ENCODE measurements at places on chromosomes 3 and 15.

- no peak for DNase-seq
Measured at GRCh38 chr3:76456322-76456721, 583.6 kb upstream of the ROBO2 start.

- no peak for DNase-seq
Measured at GRCh38 chr3:187039723-187040414, 99.4 kb downstream of the RPL39L start.

DNA sequence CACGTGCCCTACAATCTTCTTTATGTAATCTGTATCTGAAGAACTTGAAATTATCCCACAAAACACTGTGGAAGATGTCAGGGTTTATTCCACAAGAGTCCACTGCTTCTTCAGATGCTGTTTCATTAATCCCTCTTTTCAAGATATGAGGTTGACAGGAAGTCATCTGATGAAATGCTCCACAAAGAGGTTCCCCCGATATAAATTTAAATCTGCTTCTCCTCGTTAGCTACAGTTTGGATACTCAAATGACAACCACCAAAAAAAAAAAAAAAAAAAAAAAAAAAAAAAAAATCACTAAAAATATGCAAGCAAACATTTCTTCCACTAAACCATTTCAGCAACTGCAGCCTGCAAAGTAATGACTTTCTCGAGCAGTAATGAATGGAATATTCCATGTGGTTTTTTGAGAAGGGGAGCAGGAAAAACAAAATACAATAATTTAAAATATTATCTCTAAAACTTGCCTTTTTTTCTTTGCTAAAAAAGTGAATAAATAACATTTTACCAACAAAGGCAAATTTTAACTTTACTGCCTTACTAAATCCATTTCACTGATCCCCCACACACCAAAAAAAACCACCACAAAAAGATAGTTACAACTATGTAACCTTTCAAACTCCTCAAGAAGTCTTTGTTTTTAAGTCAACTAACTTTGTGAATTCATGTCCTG lies 37.8 kb downstream of the DLG1 start:
- DNase-seq = no peak

DNA sequence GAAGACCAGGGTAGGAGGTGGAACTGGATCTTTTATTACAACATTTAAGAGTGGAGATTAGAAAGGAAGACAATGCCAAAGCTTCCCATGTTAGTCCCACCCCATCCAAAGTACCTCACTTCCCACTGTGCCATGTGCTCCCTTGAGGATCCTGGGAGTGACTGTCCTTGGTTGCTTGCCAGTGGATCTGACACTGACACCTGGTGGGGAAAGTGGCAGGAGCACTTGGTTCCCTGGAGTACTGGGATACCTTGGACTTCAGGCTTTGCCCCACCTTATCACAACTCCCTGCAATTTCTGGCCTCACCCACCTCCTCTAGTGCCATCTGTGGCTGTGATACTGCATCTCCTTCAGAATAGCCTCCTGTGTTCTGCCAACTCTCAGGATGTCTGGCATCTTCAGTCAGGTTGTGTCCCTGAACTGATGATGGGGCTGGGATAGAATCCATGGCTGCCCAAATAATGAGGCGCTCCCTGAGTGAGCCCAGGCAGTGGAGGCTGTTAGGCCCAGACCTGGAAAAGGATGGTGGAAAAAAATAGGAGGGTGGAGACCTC lies 1.3 kb downstream of the ELL3 start:
- no peak for DNase-seq

DNA sequence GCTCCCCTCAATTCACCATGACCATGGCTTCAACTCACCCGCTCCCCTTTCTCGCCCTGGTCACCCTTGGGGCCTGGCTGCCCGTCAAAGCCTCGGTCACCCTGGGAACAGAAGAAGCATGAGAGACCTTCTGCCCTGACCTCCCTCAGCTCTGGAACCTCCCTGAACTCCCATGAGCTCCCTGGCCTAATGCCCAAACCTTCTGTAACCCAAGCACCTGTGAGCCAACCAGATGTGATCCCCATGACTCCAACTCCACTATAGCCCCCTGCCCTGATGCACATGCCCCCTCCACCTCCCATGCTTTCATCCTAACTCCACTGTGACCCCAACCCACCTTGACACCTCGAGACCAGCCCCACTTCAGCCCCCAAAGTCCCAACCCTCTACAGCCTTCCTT lies 3.5 kb upstream of the UCN2 start:
- no peak for DNase-seq

GRCh38 chr3:43198791-43199644 lies 87.3 kb upstream of the SNRK start:
- no peak for DNase-seq
